PC-3 (cell line): ENCODE measurements at places on chromosomes 6 and 20.

DNA sequence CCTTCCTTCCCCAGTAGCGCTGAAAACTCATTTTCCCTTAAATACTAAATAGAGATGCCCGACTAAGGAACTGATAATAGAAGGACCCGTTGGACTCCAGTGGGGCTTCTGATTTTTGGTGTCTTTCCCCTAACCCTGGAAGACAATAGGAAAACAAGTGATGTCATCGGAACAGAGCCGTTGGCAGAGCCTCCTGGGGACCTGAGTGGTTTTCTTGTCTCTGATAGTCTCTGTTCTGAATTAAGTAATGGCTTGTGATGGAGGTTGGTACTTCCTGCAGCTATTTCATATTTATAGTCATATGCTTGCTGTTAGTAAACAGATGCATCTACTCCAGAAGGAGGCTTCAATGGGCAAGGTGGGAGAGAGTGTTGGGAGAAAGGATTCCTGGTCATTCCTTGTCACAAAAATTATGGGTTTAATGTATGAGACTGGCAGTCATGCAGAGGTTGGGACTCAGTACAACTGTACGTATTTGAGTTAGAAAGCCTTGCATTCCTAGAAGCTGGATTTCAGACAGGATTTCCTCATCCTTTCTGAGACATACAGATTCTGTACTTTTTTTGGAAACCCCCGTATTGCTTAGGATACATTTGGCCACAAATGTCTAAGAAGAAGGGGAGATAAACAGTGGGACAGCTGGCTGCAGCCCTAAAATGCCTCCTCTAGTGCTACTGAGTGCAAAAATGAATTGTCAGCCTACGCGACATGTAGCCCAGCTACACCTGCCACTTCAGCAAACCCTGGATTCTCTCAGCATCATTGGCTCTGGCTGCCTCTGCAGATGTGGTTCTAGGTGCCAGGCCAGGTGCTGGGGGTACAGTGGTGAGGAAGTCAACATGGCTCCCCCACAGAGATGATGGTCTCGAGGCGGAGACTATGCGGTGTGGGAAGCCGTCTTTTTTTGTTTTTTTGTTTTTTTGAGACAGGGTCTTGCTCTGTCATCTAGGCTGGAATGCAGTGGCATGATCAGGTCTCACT, 38.1 kb downstream of the CDS2 start:
- no peak for DNase-seq

DNA sequence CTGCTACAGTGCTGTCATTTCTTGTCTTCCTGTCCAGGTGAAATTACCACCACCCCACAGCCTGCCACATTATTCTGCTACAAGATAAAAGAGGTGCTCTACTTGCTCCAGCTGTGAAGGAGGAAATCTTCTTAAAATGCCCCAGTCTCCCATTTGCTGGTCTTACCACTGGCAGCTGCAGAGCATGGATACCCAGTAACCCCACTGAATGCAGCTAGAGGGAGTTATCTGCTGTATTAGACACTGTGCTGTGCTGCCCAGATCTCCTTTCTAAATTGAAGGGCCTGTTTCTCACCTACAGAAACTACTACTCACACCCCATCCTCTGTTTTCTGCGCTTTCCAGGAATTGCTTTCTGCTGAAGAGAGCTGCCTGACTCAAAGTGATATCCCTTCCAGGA, 517.8 kb downstream of the PKHD1 start:
- peak; percentile 13 for DNase-seq

DNA sequence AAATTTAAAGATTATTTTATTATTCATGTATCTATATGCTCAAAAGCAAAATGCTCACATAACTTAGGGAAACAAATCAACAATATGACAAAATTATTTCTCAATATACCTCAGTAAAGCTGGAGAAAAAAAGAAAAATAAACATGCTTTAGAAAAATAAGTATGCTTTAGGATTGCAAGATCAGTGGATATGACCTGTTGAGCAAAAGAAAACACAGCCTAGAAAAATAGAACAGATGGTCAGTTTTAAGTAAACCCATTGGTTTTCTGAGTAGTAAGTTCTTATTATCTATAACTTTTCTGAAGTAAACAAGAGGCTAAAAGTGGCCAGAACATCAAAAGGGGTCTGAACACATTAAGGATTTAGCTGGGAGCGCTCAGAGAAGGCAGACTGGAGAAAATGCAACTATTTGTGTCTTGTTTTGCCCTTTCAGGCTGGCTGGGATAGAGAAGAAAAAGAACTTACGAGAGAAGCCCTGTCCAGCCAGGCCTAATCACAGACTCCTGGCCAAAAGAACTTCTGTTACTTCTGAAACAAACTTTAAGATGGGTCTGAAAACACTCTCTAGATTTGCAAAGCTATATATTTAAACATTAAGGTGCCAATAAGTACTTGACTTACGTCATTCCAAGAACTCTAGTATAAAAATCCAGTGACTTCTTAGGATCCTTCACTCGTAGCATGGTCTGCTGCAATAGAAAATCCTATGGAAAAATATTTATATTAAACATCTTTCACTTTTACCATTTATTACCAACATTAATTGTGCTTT, 16.5 kb downstream of the GLO1 start:
- no peak for DNase-seq

- no peak for DNase-seq
Measured at GRCh38 chr6:38705924-38706323, 3.0 kb upstream of the GLO1 start.

DNA sequence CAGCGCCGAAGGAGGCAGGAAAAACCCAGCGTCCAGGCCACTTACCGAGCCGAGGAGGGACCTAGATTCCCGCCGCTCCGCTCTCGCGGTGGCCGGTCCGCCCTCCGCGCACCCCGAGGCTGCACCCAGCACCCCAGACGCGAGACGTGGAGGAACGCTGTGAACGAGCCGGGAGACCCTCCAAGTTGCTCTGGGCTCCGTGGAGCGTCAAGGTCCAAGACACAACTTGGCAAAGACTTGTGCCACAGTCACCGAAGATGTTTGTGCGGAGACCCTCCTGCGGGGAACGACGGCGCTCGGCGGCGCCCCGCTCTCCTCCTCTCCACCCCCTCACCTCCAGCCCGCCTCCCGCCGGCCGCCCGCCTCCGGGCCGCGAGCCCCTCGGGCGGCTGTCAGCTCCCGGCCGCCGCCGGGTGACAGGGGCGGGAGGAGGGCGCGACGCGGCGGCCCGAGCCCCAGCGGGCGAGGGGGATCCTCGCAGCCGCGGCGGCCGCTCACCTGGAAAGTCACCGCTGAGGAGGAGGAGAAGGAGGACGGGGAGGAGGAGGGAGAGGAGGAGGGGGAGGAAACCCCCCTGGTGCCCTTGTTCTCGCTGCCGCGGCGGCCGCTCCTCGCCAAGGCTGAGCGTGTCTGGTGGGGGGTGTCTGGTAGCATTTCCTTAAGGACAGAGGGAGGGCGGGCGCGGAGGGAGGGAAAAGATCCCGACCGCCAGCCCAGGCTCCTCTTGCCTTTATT, 637 bp upstream of the HIVEP2 start:
- DNase-seq: no peak

DNA sequence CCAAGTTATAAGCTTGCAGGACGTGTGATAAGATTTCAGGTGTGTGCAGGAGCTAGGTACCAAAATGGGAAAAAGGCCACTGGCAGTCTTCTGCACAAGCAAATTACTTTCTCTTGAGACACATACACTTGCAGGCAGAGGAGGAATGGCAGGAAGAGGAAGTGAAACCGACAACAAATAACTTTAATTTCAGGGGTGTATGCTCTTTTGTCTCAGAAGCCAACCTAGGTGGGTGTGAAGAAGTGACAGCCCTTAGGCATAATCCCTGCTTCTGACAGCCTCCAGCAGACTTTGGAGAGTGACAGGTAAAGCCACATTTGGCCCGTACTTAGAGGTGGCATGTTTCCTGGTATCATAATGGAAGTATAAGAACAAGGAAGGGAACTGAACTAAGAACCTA, 118.8 kb upstream of the TRAF3IP2 start:
- DNase-seq: no peak

DNA sequence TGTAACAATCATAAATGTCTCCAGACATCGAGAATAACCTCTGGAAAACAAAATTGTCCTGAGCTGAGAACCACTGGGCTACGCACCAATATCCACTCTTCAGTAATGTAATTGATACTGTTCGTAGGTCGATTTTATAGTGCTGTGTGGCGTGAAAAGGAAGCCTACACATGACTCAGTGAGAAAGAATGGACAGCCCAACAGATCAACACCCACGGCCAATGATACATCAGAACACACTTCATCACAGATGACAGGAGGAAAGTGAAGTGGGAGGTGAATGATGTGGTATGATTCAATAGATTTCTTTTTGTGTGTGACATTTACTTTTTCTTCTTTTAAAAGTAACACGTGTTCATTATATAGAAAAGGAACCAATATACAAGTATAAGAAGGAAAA, 93.5 kb downstream of the RPS12 start:
- peak; percentile 75 for DNase-seq

- DNase-seq: no peak
Measured at GRCh38 chr20:48736636-48737035, 91.2 kb downstream of the PREX1 start.

DNA sequence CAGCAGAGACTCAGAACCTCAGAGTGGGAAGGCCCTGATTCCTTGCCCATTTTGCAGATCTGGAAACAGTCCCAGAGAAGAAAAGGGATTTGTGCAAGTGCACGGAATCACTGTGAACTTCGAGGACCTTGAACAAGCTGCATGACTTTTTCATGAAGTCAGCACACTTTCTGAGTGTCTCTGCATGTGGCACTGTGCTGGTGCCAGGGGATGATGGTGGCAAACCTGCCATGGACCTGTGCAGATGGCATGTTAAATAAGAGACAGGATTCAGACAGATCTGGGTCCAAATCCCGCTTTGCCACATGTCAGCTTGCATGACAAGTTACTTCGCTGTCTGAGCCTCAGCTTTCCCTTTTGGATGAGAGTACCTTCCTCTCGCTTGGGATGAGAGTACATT, 26.8 kb downstream of the ZNF831 start:
- DNase-seq: no peak

GRCh38 chr6:54491431-54491830, 183.2 kb downstream of the TINAG start:
- DNase-seq: peak; percentile 86

DNA sequence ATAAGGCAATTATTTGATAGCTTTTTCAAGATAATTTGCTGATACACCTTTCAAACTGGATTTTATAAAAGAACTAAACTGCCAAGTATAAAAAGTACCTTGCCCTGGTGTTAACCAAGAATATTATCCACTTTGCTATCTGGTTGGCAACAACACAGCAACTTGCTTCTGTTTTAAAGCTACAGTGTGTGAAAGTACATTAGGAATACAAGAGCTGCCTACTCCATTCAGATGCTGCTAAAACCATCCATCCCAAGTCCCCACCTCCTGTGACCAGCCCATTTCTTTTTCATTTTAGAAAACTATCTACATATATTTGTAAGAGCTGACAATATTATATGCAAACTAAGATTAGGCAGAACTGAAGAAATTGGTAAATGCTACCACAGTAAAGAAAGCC, 12.8 kb downstream of the CLDN20 start:
- no peak for DNase-seq

GRCh38 chr6:33830635-33831240, 26.9 kb upstream of the MLN start:
- no peak for DNase-seq

DNA sequence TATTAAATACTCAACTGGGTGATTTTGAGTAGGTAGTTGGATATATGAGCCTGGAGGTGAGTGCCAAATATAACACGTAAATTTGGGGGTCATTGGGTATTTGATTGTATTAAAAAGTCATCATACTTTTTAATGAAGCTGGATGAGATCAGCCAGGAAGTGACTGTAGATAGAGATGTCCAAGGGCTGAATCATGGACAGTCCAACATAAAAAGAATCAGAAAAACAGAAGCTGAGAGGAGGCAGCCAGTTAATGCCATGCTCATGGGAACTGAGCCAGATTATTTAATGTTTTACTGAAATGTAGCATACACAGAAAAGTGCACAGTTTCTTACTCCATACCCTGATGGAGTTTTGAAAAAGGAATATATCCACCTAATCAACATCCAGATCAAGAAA, 435.5 kb upstream of the PLCB4 start:
- DNase-seq: peak; percentile 16

GRCh38 chr6:150297327-150298029, 71.3 kb upstream of the IYD start:
- peak; percentile 15 for DNase-seq

- DNase-seq: no peak
Measured at GRCh38 chr6:1062786-1063545, 248.9 kb upstream of the FOXQ1 start.

GRCh38 chr6:105691971-105692370, 289.1 kb upstream of the PREP start:
- no peak for DNase-seq

DNA sequence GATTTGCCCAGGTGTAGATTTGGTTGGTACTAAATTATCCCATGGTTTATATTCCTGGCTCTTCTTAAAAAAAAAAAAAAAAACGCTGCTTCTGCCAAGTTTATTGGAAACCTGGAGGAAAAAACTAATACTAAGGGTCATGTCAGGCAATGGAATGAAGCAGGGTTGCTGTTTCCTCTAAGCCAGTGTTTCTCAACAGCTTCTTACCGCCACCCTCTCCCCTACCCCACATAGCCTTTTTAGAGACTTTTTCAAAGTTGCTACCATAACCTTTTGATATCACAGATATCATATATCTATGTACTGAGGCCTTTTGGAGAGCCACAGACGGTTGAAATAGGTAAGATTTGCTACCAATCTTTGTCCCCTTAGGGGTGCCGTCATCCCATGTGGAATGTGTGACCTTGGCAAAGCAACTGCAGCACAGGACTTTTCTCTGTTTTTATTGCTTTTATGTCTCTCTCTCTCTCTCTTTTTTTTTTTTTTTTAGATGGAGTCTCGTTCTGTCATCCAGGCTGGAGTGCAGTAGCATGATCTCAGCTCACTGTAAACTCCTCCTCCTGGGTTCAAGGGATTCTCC, 35.0 kb downstream of the SYTL3 start:
- DNase-seq: no peak

- DNase-seq: no peak
Measured at GRCh38 chr6:44073612-44074438, 53.4 kb downstream of the MRPL14 start.

GRCh38 chr6:91358986-91359385, 772.1 kb upstream of the MAP3K7 start:
- no peak for DNase-seq

DNA sequence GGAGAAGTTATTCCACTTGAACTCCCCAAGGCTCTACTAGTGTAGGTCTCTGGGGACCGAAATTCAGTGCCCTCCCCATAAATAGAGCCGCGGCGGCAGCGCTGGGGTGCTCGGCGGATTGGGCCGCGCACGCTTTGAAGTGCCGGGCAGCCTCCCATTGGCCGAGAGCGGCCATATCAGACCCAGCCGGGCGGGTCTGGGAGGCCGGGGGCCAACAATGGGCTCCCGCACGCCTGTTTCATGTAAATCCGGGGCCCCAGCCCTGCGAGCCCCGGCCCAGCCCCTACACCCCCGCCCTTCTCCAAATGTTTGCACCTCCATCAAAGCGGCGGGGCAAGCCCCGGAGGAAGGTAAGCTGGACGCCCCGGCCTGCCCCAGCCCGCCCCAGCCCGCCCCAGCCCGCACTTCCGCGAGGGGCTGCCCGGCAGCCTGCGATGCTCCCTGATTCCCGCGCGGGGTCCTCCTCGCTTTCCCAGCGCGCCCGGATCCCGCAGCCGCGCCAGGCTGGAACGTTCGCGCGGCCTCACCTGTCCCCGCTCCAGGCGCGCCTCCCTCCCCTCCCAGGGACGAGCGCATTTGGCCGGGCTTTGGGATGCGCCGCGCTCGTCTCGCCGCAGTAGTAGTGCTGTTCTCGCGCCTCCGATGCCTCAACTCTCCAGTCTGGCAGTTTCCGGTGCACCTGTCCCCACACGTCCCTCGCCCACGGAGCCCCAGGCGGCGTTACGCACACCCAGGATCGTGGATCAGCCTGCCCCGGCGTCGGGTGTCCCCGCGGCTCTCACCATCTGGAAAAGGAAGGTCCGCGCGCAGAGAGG, at the start of gene TBXT:
TBXT (minus strand) TSS at position 51 of the 815 bp plus-strand sequence. CDS start 260 bp downstream, outside the sequence.
- no peak for DNase-seq

- no peak for DNase-seq
Measured at GRCh38 chr6:17212546-17213371, 68.4 kb upstream of the RBM24 start.
